ENCODE measurements at places on chromosomes 7 and 10.

- no peak for DNase-seq
These were observed 183.1 kb upstream of the YAE1 start for GRCh38 chr7:39383136-39383535.

DNA sequence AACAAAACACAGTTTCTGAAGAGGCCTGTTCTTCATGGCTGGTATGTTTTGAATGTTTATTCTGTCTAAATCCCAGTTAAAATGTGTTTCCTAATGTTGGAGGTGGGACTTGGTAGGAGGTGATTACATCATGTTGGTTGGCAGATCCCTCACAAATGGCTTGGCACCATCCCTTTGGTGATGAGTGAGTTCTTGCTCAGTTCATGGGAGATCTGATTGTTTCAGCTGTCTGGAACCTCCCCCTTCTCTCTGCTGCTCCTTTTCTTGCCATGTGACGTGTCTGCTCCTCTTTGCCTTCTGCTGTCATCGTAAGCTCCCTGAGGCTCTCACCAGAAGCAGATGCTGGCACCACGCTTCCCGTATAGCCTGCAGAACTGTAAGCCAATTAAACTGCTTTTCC lies 383.6 kb upstream of the TPK1 start:
- DNase-seq, result no peak

GRCh38 chr10:3757638-3758490 lies 27.1 kb downstream of the KLF6 start:
- no peak for DNase-seq

- DNase-seq, result no peak
These were observed 36.9 kb downstream of the ELFN1 start for GRCh38 chr7:1706721-1707613.

DNA sequence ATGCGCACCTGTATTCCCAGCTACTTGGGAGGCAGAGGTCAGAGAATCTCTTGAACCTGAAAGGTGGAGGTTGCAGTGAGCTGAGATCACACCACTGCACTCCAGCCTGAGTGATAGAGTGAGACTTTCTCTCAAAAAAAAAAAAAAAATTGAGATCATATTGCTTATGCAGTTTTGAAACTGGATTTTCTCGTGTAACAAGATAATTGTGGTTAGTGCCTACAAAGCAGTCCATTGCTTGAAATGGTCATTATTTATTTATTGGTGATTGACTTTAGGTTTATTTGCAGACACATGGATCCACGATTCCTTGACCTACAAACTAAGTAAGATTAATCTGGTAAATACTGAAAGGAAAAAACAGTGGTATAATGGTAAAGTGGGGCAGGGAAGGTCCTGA lies 149.8 kb downstream of the TAX1BP1 start:
- no peak for DNase-seq

DNA sequence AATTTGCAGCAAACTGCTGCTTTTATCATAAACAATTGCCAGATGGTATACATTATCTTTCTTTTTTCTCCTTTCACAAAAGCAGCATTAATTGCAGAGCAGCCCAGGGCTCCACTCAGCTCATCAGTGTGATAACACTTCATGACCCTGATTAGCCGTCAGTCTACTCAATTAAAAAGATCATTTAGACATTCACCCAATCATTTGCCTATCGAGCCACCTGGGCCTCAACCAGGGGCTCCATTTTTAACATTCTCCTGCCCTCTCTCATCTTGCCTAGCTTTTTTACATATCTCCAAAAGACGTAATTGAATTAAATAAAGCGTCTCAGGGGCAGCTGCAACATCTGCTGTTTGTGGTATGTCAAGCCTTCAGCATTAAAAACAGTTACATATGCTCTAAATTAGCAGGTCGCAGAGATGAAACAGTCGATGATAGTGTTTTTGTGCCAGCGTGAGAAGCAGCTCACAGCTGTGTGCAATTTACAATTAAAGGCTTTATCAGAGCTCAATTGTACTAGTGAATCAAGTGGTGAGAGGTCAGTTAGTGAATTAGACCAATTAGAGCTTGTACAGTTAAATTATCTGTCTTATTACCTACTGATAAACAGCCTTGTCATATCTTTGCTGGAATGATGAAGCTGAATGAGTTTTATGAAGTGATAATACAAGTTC lies 522.5 kb downstream of the ETV1 start:
- no peak for DNase-seq

DNA sequence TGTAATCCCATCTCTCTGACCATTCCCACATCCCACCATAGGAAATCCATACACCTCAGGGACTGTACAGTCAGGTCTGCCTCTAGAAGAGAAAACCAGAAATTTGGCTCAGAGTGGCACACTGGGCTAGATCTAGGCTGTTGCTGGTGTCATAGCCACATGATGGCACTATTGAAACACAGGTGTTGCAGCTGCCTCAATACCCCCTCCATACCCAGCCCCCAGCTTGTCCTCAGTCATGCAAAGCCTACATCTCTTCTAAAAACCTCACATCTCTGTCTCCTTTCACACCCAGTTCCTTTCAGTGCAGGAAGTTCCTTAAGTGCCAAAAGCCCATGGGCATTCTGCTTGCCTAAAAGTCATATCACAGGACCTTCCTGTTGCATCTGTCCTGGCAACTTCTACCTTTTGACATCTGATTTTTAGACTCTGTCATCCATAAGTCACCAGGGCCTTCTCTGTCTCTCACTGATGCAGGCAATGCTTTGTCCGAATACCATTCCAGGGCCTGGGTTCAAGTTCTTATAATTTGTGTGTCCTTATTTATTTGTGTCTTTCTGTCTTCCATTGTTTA lies 27.0 kb upstream of the HIBADH start:
- DNase-seq, result no peak

- peak; percentile 55 for DNase-seq
These were observed 574 bp upstream of the IL6 start for GRCh38 chr7:22726345-22726906.

- no peak for DNase-seq
These were observed 9.8 kb upstream of the LRRC61 start for GRCh38 chr7:150313367-150313809.

DNA sequence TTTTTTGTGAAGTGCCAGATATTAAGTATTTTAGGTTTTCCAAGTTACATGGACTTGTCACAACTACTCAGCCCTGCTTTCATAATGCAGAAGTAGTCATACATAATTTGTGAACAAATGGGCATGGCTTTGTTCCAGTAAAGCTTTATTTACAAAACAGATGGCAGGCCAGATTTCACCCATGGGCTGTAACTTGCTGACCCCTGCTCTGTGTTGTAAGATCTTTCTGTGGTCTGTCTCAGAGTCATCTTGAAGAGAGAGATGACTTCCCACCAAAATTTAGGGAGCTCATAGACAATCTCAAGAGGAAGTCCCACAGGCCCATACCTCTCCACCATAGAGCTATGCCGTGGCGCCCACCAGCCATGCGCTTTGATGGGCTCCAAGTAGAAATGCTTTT lies 616.1 kb downstream of the LRMDA start:
- no peak for DNase-seq

DNA sequence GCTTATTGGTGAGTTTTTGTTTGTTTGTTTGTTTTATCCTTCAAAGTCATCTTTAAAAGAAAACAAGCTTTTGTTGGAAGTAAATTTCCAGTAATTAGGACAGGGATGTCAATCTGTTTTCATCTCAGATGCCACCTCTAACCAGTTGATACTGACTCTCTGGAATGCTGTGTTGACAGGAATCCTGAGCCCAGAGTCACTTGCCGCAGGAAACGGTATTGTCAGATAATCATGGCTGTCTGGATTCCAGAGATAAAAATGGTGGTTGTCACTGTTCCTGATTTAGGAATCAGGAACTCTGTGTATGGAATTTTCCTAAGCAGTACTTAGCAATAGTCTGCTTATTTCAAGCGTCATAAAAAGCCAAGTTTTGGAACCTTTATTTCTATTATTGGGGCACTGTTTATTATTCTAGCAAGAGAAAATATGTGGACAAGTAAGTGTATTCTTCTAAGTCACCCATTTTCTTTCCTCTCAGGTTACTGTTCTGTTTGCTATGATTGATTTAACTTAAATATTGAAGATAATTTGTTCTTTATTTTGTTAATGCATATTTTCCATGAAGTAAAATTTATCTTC lies 39.2 kb downstream of the CDC123 start:
- DNase-seq, result no peak

GRCh38 chr7:517774-518629 lies 1.6 kb downstream of the PDGFA start:
- no peak for DNase-seq

DNA sequence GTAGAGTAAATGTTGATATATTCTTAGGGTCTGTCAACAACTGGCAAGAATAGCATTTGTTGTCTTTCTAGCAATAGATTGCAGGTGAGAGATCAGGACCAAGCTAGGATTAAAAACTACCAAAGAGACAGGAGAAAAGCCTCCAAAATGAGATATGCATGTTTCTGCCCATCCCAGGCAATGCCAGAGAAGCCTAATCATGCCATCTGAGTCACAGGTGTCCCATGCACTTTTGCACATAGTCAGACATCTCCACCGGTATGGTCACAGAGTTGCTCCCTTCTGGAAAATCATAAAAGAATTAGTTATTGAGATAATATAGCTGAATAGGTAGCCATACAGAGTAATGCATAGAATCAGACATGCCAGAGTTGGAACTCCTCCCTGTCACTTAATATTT lies 50.6 kb downstream of the PDK4 start:
- DNase-seq, result no peak

GRCh38 chr7:116809636-116810266 lies 52.6 kb upstream of the CAPZA2 start:
- peak; percentile 32 for DNase-seq

GRCh38 chr7:133354546-133355324 lies 101.9 kb downstream of the EXOC4 start:
- no peak for DNase-seq

- no peak for DNase-seq
These were observed 1175.3 kb downstream of the GATA3 start for GRCh38 chr10:9229702-9230244.

DNA sequence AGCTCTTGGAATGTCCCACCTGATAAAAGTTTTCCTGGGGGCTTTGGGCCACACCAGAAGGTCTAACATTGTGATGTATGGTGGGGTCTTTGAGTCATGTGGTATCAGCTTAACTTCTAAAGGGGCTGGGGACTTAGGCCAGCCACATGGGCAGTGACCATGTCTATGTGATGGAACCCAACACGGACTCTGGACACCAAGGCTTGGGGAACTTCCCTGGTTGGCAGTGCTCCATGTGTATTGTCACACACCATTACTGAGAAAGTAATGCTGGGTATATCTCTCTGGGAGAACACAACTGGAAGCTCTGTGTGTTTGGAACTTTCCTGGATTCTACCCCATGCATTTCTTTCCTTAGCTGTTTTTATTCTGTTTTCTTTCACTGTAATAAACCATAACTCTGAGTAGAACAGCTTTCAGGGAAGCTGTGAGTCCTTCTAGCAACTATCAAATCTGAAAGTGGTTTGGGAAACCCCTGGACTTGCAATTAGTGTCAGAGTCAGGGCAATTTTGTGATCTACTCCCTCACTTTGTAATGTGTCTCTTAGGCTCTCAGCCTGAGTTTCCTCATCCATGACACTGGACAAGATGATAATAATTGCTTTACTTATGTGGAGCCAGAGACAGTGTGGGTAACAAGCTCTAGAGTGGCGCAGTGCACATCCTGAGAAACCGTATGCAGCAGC lies 28.4 kb upstream of the AGK start:
- no peak for DNase-seq
